GM23338 (cell line): ENCODE measurements at places on chromosomes 5 and 9.

DNA sequence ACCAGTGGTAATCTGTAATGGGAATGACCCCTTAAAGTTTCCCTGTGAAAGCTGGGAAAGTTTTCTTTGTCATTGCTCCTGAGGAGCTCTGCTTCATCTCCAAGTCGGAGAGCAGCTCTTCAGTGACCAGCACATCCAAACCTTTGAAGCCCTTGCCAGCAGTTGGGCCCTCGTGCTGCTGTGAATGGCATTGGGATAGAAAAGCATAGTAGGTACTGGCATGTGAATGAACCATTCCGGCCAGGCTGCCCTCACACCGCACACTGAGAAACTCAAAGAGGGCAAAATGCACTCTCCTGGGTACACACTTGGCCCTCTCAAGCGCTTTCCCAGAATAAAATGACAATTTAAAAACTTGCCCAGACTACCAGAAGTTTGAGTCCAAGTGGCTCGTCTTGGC, 1135.0 kb upstream of the WWC1 start:
- no peak for DNase-seq

- peak; percentile 94 for DNase-seq
These were observed 2.9 kb upstream of the NXNL2 start for GRCh38 chr9:88531920-88532698.

DNA sequence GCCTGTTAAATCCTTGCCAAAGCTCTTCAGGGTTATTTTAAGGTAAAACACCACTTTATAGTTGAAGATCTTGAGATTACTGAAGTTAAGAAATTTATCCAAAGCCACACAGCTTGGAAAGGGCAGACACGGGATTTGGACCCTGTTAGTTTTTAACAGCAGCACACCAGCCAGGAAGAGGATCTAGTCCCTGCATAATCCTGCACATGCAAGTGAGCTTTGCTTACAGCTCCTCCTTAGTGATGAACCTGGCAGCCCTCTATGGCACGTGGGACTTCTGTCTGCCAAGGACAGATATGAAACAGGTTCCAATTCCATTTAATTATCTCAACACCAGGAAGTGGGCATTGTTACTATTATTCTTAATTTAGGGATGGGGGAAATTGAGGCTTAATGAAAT, 108.7 kb downstream of the TRIM32 start:
- DNase-seq, result no peak

GRCh38 chr5:14168793-14169262, 25.7 kb downstream of the TRIO start:
- no peak for DNase-seq

- no peak for DNase-seq
These were observed 59.7 kb downstream of the RCL1 start for GRCh38 chr9:4852419-4852818.

DNA sequence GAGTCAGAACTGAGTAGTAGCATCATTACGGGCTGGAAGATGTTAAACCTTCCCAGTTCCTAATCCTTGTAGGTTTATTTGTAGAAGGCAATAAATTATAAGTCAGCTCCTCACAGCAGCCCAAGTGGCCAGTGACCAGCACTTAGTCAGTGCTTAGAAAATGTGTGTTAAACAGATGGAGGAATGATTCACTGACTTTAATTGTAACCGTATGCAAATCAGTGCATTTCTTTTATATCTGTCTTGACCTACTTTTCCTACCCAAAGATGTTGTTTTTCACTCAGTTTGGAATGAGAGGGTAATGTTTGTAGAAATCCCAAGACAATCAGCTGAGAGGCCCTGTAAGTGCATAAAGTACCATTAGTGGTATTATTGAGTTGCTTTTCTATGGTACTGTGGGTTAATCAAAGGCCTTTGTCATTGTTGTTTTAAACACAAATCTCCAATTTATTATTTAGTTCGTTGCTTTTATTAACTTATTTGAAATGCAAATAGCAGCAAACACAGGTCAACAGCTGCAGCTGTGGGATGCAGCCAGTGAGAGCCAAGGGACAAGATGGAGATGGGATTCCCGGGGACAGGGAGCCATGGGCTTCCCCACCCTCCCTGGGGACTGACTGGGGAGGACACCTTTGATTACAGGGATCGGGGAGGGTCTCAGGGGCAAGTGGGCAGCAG, 49.8 kb downstream of the MAP1B start:
- DNase-seq, result no peak

DNA sequence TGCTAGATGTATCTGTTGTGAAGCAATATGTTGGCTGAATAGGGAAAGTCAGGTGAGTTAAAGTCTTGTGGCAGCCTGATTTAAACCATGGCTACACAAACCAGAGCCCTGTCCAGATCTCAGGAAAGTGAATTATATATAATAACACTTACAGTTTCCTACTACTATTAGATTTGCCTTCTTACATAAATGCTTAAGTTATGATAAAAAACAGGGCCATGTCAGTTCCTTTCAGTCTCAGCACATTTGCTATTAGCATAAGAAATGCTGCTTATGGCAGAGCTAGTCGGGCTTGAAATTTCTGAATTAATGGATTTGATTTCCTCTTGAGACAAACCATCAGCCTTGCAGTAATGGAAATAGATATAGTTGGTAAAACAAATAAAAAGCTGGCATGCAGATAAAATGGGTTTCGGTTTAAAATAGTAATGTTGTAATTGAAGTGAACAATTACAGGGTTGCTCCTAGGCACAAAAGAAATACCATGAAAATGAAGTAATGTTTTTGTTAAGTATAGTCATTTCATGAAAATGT, 664.2 kb upstream of the ZNF608 start:
- no peak for DNase-seq

DNA sequence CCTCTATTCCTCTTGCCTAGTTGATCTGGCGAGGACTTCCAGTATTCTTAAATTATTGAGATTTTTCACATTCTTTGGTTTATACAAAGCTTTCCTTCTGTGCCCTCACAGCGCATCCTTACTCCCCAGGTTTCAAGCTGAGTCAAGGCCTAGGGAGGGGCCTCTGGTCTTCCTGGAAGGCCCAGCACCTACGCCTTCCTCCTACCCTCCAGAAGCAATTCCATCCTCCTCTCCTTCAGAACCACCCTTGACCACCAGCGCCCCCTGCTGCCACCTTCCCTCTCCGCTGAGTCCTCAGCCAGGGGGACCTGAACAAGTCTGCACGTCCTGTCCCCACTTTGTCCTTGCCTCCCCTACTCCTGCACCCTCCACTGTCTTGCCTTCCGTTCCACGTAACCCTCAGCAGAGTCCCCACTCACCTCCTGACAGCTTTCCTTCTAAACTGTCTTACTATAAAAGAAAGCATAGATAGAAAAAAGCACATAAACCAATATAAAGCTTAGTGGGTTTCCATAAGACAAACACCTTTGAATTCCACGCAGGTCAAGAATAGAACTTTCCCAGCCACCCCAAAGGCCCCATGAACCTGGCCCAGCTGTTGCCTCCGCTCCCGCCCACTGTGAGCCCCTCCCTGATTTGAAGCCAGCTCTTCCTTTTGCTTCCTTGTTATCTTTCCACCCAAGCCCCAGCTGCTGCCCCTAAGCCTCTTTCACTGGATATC, 63.0 kb upstream of the CTSL start:
- peak; percentile 94 for DNase-seq

GRCh38 chr9:92385001-92385400, 19.4 kb downstream of the OGN start:
- no peak for DNase-seq

GRCh38 chr9:35464141-35465025, 25.5 kb upstream of the RUSC2 start:
- DNase-seq, result no peak

GRCh38 chr9:89621676-89622075, 16.9 kb downstream of the GADD45G start:
- no peak for DNase-seq

- no peak for DNase-seq
These were observed 142.7 kb upstream of the DHFR start for GRCh38 chr5:80797428-80798024.

DNA sequence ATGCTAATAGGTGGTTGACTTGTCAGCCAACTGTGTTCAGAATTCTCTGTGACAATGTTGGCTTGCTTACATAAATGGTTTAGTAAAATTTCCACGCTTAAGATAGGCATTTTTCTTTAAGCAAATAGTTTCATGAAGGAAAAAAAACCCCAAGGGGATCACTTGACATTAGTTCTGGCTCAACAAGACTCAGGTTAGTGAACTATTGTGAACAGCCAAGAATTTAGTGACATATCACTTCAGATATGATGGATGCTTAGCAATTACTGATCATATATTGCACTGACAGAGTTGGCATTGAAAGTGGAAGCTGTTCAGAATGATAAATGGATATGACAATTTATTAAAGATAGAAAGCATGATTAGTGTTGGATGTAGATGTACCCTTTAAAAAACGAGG, 218.5 kb downstream of the TMEM232 start:
- DNase-seq, result no peak
